Central memory CD4-positive, alpha-beta T cell (primary cell): ENCODE measurements at places on chromosomes 1 and 21.

DNA sequence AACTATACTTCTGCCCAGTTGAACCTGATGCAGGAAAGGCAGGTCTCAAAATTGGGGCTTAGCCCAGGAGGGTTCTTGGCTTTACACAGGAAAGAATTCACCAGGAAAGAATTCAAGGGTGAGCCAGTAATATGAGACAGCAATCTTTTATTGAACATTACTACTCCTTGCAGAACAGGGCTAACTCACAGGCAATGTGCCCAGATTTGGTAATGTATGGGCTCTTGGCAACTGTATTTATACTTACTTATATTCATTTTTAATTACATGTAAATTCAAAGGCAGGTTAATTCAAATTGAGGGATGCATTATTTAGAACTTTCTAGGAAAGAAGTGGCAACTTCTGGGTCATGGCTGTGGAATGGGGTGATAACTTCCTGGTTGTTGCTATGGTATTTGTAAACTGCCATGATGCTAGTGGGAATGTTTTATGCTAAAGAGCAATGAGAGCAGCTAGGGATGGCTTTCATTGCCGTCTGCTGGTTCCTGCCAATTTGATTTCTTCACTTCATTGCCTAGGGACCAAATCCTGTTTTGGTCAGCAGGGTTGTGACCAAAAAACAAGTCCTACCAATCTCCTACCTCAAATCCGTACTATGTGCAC is 107.5 kb downstream of the CHRM3 start:
- no peak for DNase-seq

GRCh38 chr1:224338150-224338838 is 8.3 kb upstream of the NVL start:
- DNase-seq = no peak

DNA sequence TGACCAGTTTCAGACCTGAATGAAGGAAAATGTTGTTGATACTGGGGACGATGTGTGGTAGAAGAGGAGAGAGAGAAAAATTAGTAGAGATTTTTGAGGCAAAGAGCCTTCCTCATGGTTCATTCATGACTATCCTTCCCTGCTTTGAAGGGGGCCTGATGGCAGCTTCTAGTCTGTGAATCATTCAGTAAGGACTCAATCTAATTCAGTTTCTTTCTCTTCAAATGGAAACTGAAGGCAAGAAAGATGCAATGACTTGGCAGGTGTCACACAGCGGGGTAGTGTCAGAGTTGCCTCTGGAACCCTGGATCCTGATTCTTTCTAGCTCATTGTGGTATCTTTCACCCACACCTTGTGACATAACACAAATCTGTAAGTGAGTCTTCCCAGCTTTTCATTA is 14.9 kb upstream of the CD5L start:
- DNase-seq = no peak

- no peak for DNase-seq
Observed at GRCh38 chr1:112470966-112471365, 37.8 kb upstream of the WNT2B start.

- no peak for DNase-seq
Observed at GRCh38 chr1:181128592-181129497, 40.3 kb downstream of the IER5 start.

- DNase-seq = no peak
Observed at GRCh38 chr1:71285529-71285928, 204.7 kb upstream of the ZRANB2 start.

GRCh38 chr1:203930342-203930741 is 68.9 kb downstream of the SNRPE start:
- DNase-seq = no peak

DNA sequence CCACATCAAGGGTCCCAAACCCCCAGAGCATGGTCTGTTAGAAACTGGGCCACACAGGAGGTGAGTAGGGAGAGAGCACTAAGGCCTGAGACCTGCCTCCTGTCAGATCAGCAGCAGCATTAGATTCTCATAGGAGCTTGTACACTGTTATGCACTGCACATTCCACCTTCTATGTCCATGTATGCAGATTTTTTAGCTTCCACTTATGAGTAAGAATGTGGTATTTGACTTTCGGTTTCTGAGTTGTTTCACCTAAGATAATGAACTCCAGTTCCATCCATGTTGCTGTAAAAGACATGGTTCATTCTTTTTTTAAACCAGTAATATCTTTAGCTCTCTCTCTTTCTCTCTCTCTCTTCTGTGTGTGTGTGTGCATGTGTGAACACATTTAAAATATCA is 663 bp upstream of the GBP6 start:
- DNase-seq = no peak

DNA sequence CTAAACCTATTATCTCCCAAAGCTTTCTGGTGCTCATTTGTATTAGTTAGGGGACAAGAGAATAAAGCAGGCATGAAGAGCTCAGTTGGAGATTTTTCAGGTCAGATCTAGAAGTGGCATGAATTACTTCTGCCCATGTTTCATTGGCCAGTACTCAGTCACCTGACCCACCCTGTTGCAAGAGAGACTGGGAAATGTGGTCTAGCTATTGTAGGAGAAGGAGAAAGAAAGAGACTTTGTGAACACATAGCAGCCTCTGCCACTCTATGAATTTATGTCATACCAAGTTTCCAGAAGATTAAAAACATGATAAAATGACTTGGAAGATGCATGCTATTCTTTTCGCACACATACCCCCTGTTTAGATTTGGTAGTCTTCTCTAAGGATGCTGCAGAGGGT is 302.3 kb upstream of the RUNX1 start:
- DNase-seq = no peak

DNA sequence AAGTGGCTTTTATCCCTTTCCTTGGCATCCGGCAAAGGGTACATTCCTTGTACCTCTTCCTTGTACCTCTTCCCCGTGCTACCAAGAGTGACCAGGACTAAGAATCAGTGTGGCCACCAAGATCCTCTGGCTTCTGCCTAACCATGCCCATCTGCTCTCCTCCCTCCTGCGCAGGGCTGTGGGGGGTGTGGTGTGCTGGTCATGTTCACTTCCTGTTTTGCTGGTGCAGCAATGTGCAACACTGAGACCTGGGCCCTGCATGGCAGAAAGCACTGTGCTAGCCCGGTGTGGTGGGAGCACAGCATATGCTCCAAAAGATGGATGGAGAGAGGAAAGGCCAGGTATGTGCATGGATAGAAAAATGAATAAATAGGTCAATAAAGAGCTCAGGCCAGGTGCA is 33.3 kb upstream of the TENT5C start:
- DNase-seq = peak; percentile 3

DNA sequence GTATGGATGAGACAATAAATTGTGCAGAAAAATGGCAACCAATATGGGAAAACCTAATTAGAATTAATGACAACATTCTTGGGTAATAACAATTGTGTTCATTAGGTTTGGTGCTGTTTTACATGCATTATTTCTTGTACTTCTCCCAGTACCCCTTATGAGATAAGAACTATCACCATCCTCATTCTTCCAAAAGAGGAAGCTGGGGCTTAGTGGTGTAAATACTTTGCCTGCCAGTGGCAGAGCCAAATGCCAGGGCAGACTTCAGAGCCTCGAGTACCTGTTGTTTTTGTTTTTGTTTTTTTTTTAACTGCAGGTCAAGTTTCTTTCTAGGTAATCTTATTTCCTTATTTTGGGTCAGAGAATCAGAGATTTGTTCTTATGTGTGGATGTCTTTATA is 206.4 kb downstream of the RHOU start:
- no peak for DNase-seq

DNA sequence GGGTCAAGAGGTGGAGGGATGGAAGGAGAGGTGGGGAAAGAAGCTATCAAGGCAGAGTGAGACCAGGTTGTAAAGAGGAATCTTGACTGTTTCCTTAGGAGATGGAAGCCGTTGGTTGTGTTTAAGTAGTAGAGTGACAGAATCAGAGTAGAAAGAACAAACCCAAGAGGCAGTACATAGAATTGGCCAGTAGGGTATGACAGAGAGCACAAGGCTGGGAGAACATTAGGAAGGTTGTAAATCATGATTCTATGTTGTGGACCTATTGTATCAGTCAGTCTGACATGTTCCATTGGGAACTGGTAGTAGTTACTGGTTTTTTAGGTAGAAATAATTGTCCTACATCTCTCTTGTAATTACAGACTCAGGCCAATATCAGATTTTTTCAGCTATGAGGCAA is 486.9 kb upstream of the USP24 start:
- no peak for DNase-seq

DNA sequence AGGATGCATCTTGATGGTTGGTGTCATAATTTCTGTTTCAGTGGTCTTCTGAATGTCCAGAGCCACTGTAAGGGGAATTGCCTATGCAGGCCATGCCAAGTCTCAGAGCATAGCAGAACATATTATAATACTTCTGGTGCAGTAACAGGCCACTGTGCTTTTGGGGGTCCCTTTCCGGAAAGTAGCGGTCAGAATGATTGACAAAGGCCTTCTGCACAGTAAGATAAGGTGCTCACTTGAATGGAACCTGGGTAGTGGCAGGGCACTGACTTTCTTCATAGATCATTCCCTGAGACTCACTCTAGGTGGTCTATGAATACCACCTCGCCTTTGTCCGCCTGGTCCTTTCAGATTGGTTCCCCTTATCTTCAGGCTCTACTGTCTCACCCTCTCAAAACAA is 28.9 kb downstream of the RWDD3 start:
- no peak for DNase-seq

- DNase-seq = no peak
Observed at GRCh38 chr1:43276673-43277072, 6.9 kb downstream of the TMEM125 start.

DNA sequence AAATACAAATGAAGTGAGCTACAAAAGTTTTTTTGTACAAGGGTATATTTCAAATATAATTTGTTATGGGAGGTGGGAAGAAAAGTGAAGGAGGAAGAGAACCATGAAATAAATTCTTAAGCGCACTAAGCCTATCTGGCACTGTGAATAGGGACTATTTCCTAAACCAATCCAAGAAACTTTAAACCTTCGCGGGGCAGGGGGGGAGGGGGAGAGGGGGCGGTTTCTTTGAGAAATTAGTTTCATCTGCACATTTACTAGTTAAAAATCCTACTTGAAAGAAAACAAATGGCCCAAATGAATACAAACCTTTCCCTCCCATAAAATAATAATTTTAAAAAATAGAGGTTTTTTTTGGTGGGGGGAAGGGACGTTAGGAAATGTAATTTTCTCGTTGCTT is 364 bp downstream of the GOLPH3L start:
- DNase-seq = no peak

DNA sequence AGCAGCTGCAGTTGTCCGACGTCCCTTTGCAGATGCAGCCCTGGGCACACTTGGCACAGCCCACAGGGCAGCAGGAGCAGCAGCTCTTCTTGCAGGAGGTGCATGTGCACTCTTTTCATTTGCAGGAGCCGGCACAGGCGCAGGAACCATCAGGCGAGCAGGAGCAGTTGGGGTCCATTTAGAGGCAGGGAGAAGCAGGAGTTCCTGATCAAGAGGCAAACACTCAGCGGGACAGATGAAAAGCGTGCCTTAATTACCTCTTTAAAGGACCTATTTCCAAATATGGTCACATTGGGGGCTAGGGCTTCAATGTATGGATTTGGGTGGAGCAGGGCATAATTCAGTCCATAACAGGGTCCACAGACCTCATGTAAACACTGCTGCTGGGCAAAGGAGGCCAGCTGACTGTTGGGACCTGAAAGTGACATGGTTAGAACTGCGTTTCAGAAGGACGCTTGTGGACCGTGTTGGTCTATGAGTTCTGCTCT is 4.3 kb upstream of the CPLANE2 start:
- DNase-seq = no peak

DNA sequence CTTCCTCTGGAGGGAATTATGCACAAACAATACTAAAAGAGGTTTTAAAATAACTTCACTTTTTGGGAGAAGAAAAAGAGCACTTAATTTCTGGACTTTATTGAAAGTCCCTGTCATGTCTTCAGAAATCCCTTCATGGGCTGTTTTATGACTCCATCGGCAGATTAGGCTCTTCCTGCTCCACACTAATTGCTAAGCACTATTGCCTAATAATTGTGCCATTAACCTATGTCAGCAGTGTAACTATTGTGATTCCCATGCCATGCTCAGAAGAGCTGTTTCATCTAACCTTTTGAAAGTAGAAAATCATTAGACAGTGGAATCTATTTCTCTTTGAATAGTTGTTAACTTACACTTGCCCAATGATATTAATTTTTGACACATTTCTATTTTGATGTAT is 489.3 kb upstream of the RUNX1 start:
- no peak for DNase-seq

DNA sequence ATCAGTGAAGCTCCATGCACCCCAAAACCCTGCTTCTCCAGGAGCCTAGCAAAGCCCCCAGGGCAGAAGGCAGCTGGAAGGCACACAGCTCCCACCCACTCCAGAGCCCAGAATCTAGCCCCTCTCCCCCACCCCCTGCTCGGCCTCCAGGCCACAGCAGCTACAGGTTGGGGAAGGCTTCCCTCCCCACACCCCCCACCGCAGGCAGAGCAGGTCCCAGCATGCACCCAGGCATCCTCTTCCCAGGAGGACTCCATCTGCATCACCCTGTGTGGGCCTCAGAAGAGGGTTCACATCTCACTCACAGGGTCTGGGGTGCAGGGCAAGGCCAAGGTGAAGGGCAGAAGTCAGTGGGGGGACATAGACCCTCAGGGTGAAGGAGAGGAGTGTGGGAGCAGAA is 719 bp downstream of the S100A14 start:
- DNase-seq = no peak

DNA sequence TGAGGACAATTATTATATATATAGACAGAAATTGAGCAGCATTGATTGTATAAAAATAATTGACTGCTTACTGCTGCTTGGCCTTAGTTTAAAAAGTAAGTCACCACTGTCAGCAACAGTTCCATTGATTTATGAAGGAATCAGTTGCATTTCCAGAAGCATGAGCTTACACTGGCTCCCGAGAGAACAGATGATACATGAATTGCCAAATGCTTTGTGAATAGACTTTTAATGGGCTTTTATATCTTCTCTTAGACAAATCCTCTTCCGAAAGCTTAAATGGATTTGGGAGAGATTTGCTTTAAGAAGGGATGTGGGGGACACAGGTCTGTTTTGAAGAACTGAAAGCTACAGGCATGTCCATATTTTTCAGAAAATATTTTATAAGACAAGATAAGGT is 7.5 kb downstream of the FHAD1 start:
- no peak for DNase-seq

- DNase-seq = no peak
Observed at GRCh38 chr1:205578780-205579571, 52.8 kb downstream of the ELK4 start.

GRCh38 chr1:53123453-53124140 is 18.8 kb downstream of the SLC1A7 start:
- DNase-seq = no peak

- no peak for DNase-seq
Observed at GRCh38 chr1:190476321-190476720, 1.3 kb downstream of the BRINP3 start.

DNA sequence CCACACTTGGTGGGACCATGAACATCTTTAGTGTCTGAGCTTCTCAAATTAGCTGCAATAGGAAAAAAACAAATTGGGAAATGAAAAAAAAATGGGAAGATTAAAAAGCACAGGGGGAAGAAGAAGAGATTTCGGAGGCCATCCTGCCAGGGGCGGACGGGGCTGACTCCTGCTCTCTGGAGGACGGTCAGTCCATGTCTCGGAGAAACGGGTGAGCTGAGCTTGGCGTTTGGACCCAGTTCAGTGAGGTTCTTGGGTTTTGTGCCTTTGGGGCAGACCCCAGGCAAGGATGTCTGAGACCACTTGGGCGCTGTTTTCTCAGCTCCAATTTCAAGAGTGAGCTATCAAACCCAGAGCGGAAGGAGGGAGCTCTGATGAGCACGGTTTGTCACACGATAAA is 123.9 kb downstream of the PRDM2 start:
- no peak for DNase-seq

GRCh38 chr21:46145159-46145839 is 10.1 kb downstream of the FTCD start:
- DNase-seq = no peak
